ENCODE measurements at places on chromosomes 6 and 20.
A peak's percentile ranks its signal among the peaks of the same experiment; 100 is the strongest.

DNA sequence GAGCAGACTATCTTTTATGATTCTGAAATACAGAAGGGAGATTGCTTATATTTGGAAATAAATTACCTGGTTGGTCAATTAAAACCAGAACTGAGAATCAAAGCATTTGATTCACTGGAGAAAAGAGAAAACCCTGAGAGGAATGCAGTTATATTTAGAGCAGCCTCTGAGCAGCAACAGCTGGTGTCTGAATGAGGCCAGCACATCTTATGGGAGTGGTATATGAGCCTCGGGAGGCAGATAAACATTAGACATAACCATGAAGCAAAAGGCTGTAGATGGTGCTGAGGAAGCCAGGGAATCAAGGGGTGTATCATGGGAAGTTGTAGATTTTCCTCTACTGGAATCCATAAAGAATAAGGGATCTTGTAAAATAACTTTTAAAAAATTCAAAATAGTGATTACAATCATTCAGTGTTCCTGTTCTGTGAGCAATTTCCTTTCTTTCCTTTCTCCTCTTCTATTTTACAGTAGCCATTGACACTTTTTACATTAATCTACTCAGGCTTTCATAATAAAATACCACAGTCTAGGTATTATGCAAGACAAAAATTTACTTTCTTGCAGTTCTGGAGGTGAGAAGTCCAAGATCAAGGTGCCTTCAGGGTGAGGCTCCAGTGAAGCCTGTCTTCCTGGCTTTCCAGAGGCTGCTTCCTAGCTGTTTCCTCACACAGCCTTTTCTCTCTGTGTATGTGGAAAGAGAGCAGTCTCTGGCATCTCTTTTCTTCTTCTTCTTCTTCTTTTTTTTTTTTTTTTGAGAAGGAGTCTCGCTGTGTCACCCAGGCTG, 32.8 kb upstream of the ENPP5 start:
- DNase-seq, result no peak

DNA sequence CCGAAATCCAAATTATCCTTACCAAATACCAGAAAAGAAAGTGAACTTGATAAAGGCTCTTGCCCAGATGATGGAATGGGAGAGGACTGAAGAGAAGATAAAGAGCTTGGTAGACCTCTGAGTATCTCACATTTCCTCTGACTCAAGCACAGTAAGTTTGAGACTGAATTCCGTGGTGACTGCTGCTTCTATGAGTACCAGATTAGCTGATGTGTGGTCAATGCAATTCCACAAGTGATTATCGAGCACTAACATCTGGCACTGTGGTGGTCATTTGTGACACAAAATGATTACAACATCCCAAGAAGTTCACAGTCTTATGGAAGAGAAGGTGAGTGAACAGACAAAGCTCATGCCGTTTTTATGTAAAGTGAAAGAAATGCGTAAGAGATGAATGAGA, 2.6 kb upstream of the RPS6KA2 start:
- no peak for DNase-seq

- no peak for DNase-seq
Measured at GRCh38 chr6:77458421-77458820, 4.9 kb downstream of the HTR1B start.

DNA sequence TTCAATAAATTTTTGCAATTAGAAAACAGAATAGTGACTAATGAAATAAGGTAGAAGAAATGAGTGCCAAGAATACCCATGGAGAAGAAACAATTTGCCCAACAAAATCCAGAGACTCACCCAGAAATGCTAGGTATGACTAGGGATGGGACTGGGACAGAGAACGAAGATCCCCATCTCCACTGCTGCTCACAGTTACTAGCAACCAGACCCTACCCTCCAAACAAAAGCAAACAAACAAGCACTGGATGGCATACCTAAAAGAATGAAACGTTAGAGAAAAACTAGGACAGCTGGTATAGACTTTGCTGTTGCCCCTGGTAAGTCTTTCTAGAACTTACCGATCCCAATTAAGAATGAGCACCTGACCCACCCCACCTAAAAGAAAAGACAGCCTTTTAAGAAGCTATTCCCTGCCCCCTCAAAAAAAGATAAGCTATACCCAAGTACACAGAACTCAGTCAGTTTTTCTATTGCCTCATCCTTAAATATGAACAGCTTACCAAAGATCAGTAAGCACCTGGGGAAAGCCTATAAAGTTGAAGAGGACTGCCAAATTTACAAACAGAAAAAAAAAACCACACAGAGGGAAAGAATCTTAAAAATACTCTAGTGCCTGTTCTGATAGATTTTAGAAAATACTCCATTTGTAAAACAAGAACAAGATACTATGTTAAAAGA, 31.7 kb downstream of the REPS1 start:
- DNase-seq, result no peak

- peak; percentile 34 for DNase-seq
Measured at GRCh38 chr6:118263921-118264486, 284.1 kb upstream of the PLN start.

DNA sequence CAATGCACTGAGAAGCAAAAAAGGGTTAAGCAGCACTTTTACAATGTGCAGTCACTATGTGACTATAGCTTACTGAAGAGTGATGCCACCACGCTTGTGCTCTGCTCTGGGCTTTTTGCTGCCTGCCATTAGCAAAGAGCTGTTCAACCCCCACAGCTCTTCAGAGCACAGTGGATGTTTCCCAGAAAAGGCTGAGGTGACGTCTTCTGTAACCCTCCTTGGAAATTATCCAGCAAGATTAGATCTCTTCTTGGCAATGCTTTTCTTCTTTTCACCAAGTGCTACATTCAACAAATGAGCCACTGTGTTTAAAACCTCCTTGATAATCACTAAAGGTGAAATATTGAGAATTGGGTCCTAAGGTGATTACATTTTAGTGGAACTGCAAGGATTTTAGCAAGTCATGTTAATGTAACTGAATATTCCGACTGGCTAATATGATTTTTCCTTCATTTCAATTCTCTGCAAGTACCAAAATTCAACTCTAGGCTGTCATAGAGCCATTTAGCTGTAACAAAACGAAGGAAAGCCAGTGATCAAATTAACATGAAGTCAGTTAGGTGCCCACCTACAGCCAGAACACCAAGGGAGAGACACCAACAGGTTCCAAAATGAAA, 34.9 kb downstream of the ELOVL5 start:
- peak; percentile 23 for DNase-seq

DNA sequence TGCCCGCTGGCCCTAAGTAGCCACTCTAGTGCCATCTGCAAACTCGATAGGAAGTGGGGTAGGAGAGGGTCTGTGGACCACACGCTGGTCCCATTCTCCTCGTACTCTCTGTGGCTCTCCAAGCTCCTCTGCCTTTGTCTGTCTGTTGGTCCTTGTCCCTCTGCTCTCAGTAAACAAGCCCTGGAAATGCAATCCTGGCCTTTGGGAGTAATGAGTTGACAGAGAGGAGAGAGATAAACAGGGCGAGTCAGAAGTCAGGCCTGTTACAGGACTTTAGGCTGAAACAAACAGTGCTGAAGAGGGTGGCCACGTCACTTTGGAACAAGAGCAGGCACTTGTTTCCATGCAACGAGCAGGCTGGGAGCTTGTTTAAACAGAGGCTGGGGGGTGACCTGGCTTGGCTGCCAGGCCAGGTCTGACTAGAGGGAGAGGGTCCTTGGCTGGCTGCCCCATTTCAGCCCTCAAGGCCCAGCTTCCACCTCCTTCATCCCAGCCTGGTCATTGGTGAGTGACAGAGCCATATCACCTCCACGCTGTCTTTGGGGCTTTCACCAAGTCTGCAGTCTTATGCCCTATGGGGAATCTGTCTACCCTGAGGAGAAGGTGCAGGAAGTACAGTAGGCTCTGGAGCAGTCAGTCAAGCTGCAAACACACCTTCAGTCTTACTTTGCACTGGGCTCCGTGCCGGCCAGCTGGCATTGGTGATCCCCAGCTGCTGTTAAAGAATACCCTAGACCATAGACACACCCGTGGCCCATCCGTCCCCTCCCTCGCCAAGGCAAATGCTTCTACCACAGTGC, 22.6 kb downstream of the FOXP4 start:
- no peak for DNase-seq

DNA sequence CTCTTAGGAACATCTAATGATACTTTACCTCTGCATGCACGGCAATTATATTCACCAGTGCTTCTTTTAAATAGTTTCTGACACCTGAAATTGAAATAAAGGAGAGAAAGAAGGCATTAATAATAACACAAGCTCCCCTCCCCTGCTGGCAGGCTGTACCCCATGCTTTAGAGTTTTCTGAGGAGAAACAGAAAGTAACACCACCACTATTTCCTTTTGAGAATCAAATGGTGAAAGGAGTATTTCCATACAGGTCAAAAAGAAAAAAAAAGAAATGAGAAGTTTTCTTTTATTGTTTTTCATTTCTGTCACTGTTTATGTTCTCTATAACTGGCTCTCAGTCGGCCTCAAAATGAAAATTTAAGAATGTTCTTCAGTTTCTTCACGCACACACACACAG, 108.1 kb downstream of the IRF4 start:
- DNase-seq, result no peak

DNA sequence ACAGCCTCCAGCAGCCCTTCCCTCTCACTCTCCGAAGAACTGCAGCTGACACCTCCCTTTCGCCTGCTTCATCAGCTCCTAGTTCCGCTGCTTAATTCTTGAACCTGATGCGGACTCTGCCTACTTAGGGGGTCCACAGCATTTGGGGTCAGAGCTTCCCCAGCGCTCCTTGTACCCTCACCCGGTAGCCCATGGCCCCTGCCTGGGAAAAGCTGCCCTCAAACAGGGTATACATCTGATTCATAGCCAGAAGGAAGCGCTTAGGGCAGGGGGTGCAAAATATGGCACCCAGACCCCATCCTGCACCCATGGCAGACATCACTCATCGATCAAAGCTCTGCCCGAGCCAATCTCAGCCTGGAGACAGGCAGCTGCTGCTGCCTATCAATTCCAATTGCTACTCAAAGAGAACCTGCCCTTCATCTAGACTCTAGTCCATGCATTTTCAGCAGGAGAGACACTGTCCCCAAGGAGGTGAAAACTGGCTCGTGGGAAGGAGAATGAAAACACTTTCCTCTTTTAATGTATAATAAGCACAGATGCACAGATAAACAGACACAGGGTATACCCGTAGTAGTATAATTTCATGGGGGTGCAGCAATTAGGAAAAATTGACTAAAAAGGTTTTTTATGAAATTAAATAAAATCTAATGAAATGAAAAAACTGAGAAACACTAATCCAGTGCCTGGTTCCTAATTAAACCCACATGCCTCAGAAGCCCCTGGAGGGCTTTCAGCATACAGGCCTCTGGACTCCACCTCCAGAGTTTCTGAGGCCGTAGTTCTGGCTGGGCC, 194.8 kb downstream of the PREX1 start:
- DNase-seq, result no peak

GRCh38 chr20:58568483-58569240, 53.5 kb upstream of the APCDD1L start:
- no peak for DNase-seq

- no peak for DNase-seq
Measured at GRCh38 chr6:169763308-169763707, 11.9 kb downstream of the ERMARD start.

GRCh38 chr6:33454009-33454946, at the start of gene ZBTB9:
Gene ZBTB9, plus strand, starts transcription at chr6:33454576. Its CDS starts 525 bp downstream, at chr6:33455101.
- DNase-seq, result peak; percentile 98

DNA sequence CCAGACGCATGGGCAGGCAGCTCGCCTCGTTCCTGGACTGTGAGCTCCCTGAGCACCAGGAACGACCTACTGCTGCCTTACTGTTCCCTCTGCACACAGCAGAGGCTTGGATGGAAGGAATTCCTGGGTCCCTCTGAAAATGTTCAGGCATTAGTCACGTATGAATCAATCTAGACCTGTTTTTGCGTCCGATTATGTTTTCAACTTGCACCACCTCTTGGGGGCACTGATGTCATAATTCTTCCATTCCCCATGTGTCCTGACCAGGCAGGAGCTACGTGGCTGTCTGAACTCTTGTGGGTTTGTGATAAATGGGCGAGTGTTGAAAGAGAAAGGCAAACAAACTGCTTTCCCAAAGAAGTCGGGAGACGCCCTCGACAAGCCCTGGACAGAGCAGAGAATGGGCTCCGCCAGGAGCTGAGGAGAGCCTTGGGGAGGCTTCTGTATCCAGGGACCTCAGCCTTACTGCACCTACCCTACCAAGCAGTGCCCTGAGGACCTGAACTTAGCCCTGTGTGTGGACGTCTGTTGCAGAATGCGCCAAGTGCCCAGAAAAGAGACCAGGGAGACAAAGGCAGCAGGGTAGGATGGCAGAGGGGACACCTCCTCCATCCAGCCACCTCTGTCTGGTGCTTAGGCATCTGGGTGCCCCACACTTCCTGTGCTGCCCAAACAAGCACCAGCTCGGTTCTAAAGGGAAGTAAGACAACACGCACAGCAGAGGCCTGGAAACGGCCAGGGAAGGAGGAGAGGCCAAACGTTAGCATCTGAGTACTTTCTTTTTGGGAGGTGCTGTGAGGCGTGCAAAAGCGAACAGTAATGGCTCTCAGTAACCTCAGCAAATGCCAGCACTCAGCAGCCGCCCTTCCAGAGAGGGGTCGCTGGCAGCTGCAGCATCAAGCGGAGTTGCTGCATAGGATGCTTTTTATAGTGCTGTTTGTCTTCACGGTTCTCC, 124.2 kb downstream of the LY86 start:
- DNase-seq, result no peak

- no peak for DNase-seq
Measured at GRCh38 chr6:109051301-109052017, 43.2 kb downstream of the SESN1 start.

- DNase-seq, result no peak
Measured at GRCh38 chr20:20366551-20366875, 1.4 kb upstream of the INSM1 start.

DNA sequence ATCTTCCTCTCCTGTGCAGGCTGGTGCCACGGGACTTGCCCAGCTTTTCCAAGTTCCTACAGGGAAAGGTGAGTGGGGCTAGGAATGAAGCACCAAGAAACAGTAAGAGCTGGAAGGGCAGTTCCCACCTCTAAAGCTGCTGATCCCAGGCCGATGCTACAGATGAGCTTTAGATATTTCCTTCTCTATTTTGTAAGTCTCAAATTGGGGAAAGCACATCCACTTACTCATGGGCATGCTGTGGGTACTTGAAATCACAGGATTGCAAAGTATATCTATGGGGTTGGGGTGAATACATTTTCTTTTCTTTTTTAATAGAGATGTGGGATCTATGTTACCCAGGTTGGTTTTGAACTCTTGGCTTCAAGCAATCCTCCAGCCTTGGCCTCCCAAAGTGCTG, 3.1 kb downstream of the ZBTB2 start:
- no peak for DNase-seq

GRCh38 chr6:31541059-31541657, 645 bp downstream of the DDX39B start:
- peak; percentile 54 for DNase-seq

GRCh38 chr20:64226686-64227580, 28.6 kb upstream of the PCMTD2 start:
- DNase-seq, result no peak

DNA sequence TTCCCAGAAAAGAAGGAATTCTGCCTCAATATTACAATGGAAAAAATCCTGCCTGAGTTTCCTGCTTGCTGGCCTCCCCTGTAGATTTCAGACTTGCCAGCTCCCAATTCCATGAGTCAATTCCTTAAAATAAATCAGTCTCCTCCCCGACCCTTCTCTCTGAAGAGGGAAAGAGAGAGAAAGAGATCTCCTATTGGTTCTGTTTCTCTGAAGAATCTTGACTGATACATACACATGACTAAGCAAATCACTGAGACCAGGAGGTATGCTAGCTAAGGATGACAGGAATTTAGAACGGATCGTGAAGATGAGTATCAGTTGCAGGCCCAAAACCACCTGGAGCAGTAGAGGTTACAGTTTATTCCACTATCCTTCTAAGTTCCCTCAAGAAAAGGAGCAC, 11.3 kb upstream of the RBM24 start:
- no peak for DNase-seq

- DNase-seq, result no peak
Measured at GRCh38 chr6:91094806-91095475, 508.1 kb upstream of the MAP3K7 start.
